CD4-positive, alpha-beta T cell treated with Interleukin-10 for 1 hour (primary cell): ENCODE measurements at places on chromosomes 13 and 19.

DNA sequence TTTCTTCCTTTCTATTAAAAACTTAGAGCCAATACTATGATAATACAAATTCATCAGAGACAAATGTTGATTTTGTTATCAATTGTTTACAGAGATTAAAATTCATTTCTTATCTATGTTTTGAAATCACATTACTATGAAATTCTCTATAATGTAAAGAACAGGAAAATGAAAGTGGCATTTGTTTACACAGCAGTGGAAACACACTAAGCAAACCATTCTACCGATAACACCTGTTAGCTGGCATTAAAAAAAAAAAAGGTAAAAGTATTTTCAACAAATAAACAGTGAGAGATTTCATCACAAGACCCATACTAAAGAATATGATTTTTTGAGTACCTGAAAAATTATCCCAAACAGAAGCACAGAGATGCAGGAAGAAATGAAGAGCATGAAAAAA, 4.8 kb upstream of the CCDC70 start:
- no peak for DNase-seq

GRCh38 chr19:35045667-35046300, 4.3 kb downstream of the HPN start:
- peak; percentile 44 for DNase-seq

GRCh38 chr13:59750860-59751259, 412.9 kb downstream of the DIAPH3 start:
- no peak for DNase-seq

DNA sequence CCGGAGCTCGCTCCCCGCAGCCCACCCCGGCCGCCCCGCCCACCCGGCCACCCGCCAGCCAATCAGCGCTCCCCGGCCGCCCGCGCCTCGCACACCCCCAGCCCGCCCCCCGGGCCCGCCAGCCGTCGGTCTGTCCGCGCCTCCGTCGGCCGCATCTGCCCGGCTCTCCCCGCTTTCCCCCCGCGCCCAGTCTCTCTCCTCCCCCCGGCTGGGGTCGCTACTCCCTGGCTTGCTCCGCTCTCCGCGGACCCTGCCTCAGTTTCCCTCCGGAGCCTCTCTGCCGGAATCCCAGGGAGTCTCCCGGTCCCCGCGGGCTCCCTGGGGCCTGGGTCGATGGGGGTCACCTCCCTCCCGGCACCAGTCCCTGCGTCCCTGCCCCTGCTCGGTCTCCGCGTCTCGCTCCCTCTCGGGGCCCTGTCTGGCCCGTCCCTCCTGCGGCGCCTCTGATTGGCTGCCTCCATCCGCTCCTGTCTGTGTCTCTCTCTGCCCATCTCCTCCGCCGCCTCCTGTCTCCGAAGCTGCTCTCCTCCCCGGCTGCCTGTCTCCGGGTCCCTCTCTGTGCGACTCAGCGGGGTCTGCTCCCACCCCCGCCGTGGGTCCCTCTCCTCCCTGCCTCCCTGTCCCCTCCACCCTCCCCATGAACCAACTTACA, 484 bp downstream of the IL11 start:
- DNase-seq, result peak; percentile 43
